NCI-H1694 (cell line): ENCODE measurements at places on chromosomes 4 and X.

DNA sequence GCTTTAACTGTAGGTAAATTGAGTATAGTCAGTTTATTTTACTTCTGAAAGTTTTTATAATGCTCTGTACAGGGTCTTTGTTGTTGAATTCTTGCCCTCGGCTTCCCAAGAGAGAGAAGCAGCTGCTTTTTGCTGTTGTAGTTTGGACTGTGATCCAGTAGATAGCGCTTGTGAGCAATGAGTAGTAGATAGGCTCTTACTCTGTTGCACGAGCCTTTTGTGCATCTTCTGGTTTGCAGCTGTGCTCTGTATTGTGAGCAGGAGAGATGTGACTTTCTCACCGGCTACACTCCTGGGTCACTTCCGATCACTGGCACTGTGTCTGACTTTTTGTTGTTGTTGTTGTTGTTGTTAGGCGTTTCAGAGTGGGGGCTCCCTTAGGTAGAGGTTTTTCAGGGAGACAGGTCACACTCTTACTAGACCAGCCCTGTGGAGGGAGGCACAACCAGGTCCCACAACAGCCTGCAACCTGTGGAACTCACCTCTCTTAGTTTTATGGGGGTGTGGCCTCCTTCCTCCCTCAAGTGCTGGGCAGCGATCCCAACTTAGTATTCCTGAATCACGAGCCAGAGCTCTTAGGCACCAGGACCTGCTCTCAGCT, 822.1 kb upstream of the GALNTL6 start:
- peak; percentile 8 for DNase-seq

GRCh38 chrX:148035380-148035779, 54.2 kb downstream of the FMR1NB start:
- DNase-seq, result no peak

DNA sequence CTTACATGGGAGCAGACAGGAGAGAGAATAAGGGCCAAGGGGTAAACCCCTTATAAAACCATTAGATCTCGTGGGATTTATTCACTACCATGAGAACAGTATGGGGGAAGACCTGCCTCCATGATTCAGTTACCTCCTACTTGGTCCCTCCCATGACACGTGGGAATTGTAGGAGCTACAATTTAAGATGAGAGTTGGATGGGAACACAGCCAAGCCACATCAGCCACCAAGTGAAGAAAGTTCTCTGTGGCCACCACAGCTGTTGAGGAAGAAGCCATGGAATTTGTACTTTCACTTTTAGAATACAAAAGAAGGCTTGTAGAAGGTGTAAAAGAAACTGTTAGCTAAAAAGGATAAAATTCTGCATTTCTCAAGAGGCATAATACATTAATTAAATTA, 67.0 kb upstream of the CXorf51A start:
- DNase-seq, result no peak

DNA sequence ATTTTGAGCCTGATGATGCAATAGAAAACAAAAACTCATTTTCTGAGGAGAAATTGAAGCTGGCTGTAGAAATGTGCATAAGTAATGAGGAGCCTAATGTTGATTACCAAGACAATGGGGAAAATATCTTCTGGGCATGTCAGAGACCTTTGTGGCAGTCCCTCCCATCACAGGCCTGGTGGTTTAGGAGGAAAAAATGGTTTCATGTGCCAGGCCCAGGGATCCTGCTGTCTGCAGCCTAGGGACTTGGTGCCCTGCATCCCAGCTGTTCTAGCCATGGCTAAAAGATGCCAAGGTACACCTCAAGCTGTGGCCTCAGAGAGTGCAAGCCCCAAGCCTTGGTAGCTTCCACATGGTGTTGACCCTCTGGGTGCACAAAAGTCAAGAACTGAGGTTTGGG, 128.7 kb upstream of the ARHGEF9 start:
- DNase-seq, result no peak

- DNase-seq, result no peak
Measured at GRCh38 chr4:137541181-137541580, 8.9 kb upstream of the PCDH18 start.
